ENCODE measurements at places on chromosomes 11 and 22.

DNA sequence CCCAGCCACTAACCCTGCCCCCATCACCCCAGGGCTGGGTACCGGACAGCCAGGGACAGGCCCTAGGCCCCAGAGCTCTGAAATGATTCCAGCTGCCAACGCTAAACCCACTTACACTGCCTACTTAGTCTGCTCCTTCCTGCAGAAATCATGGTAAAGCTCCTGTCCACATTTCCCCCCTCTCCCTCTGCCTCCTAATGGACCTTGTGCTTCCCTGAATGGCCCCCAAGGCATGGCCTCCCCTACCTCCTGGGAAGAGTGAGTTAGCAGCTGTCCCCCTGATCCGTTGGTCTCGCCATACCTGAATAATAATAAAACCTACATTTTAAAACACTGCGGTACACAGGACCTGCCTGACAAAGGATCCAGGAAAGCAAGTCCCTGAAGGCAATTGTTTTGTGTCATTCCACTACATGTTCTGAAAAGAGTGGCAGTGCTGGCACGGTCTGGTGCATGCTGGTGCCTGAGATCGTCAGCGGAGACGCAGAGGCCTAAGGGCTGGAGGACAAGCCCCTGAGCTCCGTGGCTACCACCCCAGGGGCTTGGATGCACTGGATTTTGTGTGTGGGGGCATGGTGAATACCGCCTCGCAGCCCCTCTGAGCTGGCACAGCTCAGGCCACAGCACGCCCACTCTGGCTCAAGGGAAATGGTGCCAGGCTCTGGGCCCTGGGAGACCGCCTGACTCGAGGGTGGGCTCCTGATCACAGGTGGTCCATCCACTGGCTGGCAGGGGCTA lies 186.3 kb downstream of the CTTN start:
- DNase-seq: no peak

- no peak for DNase-seq
Observed at GRCh38 chr11:57620467-57620866, 23.0 kb downstream of the SERPING1 start.

GRCh38 chr11:127218275-127218608 lies 217.7 kb upstream of the KIRREL3 start:
- DNase-seq: no peak

DNA sequence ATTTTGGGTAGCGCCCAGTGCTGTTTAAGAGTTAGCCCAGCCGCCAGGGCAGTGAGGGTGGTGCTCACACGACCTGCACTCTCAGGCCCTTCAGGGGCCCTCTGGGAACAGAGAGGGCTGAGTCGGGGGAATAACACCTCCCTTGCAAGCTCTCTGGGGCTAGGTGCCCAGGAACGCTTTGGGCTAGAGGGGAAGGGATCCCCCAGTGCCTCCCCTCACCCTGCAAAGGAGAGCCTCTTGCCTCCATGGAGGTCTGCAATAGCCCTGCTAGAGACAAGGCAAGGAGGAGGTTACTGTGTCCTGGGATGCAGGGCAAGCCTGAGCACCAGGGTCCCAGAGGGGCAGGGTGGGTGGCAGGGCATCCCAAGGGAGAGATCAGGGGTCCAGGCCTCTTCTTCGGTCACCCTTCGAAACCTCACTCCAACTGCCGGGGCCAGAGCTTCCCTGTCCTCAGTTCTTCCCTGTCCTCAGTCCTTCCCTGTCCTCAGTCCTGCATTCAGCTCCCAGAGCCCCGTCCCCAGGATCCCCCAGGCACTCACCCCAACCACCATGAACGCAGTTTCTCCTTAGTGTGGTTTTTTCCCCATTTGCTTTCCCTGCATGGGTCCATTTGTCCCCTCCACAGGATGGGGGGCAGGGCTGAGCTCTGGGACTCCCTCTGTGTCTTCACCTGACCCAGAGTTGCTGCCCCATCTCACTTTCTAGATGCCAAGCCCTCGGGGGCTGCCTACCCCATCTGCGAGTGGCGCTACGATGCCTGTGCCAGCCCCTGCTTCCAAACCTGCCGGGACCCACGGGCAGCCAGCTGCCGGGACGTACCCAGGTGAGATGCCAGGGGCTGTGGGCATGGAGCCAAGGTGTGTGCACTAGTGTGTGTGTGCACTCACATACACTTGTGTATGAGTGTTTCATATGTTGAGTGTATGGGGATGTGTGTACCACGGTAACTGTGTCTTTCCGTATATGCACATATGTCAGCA lies 60.8 kb downstream of the OTOG start:
- no peak for DNase-seq

DNA sequence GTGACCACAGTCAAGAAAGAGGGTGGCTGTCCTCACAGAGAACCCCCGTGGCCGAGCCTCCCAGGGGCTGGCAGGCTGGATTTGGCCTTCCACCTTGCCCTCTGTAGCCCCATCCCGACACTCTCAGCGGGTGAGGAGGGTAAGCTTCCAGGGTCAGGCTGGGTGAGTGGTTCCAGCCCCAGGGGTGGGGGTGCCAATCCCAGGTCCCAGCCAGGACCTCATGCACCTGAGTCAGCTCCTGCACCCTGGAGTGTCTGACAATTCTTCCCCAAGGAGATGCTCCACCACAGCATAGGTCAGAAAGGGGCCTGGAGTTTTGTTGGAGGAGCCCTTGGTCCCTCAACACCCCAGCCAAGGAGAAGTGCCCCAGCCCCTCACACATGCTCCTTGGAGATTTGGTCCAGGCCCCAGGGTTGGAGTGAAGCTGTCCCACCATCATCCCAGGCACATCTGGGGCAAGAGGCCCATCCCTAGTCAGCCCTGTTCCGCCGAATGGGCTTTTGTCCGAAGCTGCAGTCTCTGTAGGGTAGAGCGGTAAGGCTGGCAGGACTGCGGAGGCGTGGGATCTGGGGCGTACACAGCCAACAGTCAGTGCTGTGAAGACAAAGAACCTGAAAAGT lies 8.4 kb downstream of the LINC01488 start:
- DNase-seq: no peak

DNA sequence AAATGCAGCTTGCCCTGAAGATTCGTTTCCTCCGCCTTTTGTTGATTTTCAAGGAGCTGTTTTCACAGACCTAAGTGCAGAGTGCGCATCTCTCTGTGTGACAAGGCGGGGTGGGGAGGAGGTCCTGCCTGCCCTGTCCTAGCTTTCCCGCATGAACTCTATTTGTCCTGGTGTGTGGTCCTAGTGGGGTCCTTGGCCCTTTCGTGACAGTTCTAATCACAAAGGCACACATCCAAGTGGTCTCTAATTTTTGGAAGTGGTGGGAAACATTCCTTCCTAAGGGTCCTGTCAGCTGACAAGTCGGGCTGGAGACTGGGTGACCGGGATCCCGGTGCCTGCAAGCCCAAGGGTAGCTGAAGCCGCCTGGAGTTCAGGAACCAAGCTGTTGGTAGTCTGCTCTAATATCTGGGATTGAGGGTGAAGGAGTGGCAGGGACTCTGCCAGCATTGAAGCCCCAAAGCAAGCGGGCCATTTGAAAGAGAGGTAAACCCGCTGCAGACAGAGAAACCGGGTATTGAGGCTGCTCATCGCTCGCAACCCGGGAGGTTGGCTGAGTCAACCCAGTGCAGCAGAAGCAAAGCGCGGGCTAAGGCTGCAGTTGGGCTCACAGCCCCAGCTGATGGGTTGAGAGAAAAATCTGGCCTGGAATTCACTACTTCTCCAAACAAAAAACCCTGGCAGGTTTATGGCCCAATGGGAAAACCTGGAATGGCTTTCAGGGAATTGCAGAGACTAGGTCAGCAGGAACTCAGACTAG lies 28.1 kb upstream of the FBXO3 start:
- peak; percentile 89 for DNase-seq

DNA sequence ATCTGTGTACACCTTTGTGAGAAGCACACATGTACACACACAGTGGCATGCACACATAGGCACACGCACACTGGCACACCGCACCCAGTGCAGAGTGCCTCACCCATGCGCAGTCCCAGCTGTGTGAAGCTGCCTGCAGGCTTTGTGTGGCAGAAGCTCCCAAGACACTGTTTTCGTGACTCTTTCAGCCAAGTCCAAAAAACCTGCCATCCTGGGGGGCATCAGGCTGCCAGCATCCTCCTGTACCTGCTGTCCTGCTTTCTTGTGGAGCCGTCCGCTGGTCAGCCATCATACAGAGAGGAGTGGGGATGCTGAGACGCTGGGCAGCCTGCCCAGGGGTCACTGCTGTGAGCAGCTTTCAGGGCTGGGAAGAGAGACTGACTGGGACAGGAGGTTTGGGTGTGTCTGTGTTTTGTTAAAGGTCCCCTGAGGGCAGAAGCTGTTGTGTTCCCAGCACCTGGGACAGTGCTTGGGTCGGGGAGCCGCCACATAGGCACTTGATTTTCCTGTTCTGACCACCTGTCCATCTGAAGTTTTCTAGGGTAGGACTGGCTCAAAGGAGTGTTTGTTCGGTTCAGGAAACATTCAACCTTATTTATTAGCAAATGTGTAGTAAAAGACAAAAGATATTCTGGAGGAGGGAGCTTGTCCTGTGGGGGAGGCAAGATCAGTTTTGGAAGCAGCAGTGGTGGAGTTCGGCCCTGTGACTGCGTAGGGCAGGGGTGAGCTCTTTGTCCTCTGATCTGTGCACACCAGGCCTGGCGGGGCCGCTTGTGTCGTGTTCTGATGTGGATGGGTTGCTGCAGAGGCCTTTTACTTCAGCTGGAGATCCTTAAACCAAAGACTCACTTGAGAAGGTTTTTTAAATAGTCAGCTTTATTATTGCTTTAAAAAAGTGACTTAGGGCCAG lies 29.7 kb downstream of the AP2A2 start:
- no peak for DNase-seq

- no peak for DNase-seq
Observed at GRCh38 chr11:93192163-93192562, 5.6 kb downstream of the SLC36A4 start.

- DNase-seq: peak; percentile 48
Observed at GRCh38 chr11:130999086-130999485, 82.8 kb upstream of the SNX19 start.

DNA sequence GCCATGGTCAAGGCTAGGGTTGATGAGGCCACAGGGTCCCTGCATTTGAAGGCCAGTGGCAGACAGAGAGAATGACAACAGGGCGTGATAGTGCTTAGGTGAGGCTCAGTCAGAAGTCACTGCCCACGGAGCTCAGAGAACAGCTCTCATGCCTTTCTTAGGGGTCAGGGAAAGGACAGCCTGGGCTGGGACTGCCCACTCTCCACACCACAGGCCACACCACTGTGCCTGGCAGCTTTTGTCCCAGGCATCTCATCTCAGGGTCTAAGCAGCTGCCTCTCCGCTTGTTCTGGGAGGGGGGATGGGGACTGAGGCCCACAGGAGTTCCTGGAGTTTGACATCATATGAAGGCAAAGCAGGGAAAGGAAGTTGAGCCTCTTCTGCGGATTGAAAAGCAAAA lies 150.2 kb upstream of the B3GAT1 start:
- DNase-seq: no peak

DNA sequence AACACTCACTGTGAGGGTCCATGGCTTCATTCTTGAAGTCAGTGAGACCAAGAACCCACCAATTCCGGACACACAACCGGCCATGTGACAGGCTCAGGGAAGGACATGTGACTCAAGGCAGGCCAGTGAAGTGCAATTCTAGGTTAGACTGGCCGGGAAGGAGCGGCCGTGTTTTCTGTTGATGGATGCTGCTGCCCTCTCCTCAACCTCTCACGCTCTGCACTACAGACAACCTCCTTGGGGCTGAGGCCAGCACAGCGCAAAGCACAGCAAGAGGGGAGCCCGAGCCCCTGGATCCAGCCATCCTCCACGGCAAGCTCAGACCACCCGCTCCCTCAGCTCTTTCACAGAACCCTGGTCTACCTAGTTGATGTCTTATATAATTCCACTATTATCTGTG lies 2.8 kb downstream of the NUDT8 start:
- DNase-seq: no peak

DNA sequence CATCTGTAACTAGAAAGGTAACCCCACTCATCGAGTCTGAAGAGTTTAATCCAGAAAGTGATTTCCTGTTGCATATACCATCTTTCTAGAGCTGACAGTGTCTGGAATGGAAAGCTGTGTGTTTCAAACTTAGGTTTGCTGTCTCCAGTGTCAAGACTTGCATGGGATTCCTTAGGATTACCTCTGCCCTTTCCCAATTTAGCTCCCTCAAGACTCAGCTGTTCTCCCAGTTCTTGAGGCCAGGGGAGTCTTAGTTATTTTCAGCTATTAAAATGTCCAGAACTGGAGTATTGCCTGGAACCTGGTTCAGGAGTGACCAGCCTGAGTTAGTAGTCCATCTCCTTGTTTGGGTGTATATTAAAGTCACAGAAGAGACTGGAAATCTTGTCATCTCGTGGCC lies 25.0 kb upstream of the LDHA start:
- no peak for DNase-seq

GRCh38 chr11:32334822-32335221 lies 100.5 kb downstream of the WT1 start:
- no peak for DNase-seq

DNA sequence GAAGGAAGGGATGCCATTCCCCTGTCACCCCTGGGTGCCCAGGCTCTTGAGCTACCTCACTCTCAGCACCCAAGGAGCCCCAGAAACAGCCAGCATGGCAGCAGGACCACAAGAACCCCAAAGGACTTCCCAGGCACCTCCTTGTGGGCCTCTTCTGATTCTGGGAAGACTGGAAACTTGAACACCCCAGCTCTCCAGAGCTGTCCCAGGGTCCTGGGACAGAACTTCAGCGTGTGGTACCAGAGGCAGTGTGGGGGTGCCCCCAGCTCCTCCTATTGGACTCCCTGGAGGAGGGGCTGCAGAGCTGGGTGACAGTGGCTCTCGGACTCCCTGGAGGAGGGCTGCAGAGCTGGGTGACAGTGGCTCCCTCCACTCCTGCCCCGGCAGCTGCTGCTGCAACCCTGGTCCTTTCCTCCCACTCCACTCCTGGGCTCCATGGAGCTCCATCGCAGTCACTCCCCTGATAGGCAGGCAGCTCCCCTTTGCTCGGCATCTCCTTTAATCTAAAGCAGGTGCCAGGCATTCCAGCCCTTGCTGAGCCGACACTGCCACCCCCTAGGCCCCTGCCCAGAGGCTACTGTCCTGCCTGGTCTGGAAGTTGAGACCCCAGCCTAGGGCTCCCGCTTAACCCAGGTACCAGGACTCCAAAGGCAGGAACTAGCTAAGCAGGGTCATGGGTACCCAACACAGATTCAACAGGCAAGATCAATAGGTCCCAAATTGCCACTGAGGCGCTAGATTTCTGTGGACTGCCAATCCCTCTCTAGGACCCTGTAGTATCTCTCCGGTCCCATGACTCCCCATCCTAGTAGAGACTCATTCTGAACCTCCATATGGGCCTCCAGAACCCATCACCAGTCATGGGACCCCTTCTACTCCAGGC lies 2.7 kb downstream of the BCL9L start:
- DNase-seq: no peak

DNA sequence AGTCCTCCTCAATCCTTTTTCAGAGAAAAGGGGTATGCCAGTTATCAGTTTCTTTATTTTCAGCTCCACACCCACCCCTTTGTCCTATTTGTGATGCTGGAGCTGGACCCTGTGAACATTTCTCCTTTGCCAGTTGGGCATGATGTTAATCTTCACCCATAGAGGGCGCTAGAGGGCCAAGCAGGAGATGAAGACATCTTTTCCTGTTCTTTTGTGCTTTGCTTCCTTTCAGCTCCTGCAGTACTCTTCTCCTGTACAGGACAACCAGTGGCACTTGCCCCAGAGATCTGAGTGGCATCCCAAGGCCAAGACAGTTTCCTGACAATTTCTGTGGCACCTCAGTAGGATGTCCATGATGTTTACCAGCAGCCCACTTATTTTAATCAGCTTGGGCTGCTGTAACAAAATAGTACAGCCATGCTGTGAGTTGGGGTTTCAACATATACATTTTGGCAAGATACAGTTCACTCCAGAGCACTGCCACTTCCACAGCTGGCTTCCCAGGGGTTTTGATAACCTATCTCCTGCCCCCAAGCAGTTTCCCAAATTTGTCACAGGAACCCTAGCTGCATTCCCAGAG lies 4.6 kb downstream of the SAA2 start:
- DNase-seq: peak; percentile 55

- no peak for DNase-seq
Observed at GRCh38 chr22:47177334-47177815, 414.9 kb downstream of the TBC1D22A start.

All from mammary epithelial cell (primary cell).